ENCODE measurements at places on chromosomes 12 and 14. TPM values are rescaled to one million over a fixed set of nuclear protein-coding genes. Genes with fewer than 3 reads are reported as not detected.

DNA sequence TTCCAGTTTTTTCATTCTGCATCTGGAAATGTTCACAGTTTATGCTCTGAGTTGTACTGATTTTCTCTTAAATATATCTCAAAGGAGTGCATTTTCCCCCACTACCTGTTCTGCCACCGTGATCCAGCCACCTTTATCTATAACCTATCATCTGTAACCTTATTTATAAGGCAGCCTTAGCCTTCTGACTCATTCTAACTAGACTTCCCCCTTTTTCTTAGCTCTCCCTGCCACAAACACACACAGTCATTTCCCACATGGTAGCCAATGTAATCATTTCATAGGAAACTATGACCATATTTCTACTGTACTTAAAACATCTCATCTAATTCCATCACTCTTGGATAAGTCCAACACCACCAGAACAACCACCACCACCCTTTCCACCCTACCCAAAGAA, 10.8 kb upstream of the GYS2 start:
- peak overlapping the region; percentile 71 for H3K27ac ChIP-seq
- peak; percentile 40 for DNase-seq
- peaks cover 42% of the 10 kb centered on the region for H3K4me1 ChIP-seq
- H3K36me3 ChIP-seq, result no peaks in the 10 kb centered on the region

STAC3 gene
- 0.18 TPM for polyA plus RNA-seq

PEBP1 gene
- polyA plus RNA-seq, result 339 TPM

KLRF1 gene
- 0.76 TPM for polyA plus RNA-seq

DNA sequence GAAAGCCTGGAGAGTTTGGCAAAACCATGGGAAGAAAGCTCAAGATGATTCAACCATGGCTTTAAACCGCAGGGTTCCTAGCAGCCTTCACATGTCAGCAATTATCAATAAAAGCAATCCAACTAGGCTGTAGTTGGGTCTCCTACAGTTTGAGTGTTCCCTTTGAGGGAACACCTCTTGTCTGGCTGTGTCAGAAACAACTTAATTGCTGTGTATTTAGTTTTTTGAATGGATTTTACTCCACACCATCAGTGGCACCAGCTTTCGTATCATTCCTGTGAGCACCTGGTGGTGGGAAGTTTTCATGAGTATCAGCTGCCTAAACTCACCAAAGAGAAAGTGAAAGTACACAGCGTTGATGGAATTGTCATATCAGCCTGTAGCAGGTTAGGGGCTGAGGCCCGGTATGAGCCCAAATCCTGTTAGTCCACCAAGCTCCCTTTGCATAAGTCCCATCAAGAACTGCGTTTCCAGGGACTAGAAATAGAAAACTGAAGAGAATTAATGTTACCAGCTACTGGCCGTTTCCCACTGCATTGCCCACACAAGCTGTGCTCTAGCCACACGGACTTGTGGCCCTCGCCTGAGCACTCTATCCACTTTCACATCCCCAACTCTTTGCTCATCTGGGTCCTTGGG, 10.9 kb upstream of the IL26 start:
- no peaks in the 10 kb centered on the region for H3K36me3 ChIP-seq
- peak overlapping the region; percentile 50 for H3K27ac ChIP-seq
- peak overlapping the region; percentile 89 for H3K4me3 ChIP-seq
- H3K27me3 ChIP-seq, result no peaks in the 10 kb centered on the region

SDR9C7 gene
- not detected for polyA plus RNA-seq

FAM186B gene
- polyA plus RNA-seq, result not detected

SLCO1B1 gene
- not detected for polyA plus RNA-seq

DNA sequence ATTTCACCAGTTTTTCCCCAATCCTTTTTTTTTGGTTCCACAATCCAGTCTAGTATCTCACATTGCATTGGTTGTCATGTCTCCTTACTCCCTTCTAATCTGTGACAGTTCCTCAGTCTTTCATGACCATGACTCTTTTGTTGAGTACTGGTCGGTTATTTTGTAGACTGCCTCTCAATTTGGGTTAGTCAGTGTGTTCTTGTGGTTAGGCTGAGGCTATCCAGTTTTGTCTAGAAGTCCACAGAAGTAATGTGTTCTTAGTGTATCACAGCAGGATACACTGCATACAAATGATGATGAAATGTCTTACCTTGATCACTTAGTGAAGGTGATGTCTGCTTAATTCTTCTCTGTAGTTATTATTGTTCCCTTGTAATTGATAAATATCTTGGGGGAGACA, 24.8 kb downstream of the PELI2 start:
- no peak for DNase-seq
- no peak overlapping the region for H3K4me3 ChIP-seq
- H3K36me3 ChIP-seq, result no peaks in the 10 kb centered on the region

DNA sequence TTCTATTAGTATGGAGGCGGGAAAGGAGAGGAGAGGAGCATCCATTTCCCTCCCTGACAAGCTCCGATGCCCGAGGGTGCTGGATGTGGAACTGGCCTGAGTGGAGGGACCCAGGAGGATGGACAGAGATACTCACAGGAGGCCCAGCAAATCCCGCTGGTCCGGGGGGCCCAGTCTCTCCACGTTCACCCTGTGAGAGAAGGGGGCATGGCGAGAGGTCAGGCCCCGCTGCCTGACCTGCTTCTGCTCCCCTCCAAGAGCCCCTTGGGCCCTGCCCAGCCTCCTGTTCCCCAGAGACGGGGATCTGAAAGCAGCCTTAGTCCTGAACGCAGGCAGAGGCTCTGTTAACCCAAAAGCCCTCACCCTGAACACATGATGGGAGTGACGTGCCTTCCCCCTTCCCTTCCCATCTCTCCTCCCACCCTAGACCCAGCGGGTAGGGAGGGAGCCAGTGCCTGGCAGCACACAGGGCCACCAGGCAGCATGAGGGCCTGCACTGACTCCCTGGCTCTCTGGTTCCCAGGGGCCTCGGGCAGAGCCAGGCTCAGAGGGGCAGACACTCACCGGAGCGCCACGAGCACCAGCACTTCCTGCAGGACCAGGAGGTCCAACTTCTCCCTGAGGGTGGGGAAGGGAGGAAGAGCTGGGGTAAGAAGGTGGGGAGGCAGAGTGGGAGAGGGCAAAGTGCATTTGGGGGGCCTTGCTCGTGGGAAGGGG, 17.5 kb downstream of the TMEM106C start:
- DNase-seq, result no peak
- no peaks in the 10 kb centered on the region for H3K36me3 ChIP-seq
- no peak overlapping the region for H3K4me3 ChIP-seq
- H3K27me3 ChIP-seq, result no peaks in the 10 kb centered on the region

- H3K4me1 ChIP-seq, result no peaks in the 10 kb centered on the region
- no peak overlapping the region for H3K4me3 ChIP-seq
- DNase-seq, result no peak
- no peaks in the 10 kb centered on the region for H3K27me3 ChIP-seq
- no peak overlapping the region for H3K27ac ChIP-seq
Measured at GRCh38 chr12:109797905-109798669, 35.1 kb downstream of the TRPV4 start.

DNA sequence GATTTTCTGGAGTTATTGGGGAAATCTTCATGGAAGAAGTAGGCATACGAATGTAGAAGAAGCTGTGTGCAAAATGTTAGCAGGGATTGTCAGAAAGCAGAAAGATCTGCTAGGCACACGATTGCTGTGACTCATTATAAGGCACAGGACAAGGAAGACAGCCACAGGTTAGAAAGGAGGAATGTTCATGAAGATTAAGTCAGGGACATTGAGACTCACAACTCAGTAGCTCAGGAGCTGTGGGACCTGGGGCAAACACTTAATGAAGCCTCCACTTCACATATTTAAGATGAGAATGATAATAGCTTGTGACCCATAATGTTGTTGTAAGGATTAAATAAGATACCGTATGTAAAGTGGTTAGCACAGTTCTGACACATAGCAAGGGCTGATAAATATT, 26.6 kb upstream of the RTRAF start:
- H3K27ac ChIP-seq, result peak overlapping the region; percentile 55
- H3K27me3 ChIP-seq, result no peaks in the 10 kb centered on the region
- no peak for DNase-seq
- H3K4me1 ChIP-seq, result peaks cover 16% of the 10 kb centered on the region
- peak overlapping the region; percentile 33 for H3K4me3 ChIP-seq

SPTSSA gene
- 8.5 TPM for polyA plus RNA-seq

Measured in CD4-positive, CD25-positive, alpha-beta regulatory T cell (primary cell).